ENCODE measurements at places on chromosomes 6 and 20.

GRCh38 chr20:14193885-14194284 lies 143.5 kb downstream of the FLRT3 start:
- no peak for DNase-seq

DNA sequence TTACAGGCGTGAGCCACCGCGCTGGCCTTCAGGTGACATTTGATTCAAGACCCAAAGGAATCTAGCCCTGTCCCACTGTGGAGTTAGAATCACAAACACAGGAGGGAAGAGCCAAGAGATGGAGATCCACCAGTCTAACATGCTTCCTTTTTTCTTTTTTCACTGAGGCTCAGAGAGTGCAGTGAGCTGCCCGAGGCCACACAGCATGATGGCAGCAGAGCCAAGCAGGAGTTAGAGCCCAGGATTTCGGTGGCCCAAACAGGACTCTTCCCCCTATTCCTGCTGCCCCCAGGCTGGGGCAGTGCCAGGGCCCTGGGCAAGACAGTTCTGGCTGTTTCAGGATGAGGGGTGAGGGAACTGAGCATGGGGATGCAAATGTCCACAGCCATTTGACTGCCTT lies 8.1 kb upstream of the SPDEF start:
- no peak for DNase-seq

DNA sequence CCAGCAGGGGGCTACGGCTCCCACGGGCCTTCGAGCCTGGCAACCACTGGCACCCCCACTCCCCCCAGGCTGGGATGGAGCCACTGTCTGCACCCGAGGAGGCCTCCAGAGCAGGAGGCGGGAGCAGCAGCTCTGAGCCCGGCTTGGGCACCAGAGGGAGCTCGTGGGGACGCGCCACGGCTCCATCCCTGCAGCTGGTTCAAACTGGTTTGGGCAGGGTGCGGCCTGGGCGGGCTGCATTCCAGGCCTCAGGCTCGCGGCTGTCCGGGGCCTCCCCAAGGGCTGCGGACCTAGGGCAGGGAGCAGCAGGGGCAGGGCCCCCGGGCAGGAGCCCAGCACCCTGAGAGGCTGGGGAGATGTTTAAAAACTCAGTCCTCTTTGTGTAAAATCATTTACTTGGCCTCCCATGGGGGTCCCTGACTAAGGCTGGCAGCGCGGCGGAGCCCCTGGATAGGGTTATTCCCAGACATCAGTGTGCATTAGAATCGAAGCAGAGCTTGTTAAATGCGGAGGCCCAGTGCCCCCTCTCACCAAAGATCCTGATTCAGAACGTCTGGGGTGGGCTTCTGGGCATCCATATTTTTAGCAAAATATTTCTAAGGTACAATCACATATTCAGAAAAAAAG lies 4.1 kb upstream of the BCAS4 start:
- peak; percentile 99 for DNase-seq

GRCh38 chr20:36128463-36129159 lies 25.9 kb upstream of the EPB41L1 start:
- DNase-seq: peak; percentile 55

- DNase-seq: peak; percentile 84
Measured at GRCh38 chr6:5030596-5031136, 26.8 kb upstream of the RPP40 start.

- no peak for DNase-seq
Measured at GRCh38 chr6:33958526-33959328, 154.9 kb upstream of the MLN start.

GRCh38 chr6:33744895-33745546 lies 1.7 kb downstream of the IP6K3 start:
- no peak for DNase-seq

DNA sequence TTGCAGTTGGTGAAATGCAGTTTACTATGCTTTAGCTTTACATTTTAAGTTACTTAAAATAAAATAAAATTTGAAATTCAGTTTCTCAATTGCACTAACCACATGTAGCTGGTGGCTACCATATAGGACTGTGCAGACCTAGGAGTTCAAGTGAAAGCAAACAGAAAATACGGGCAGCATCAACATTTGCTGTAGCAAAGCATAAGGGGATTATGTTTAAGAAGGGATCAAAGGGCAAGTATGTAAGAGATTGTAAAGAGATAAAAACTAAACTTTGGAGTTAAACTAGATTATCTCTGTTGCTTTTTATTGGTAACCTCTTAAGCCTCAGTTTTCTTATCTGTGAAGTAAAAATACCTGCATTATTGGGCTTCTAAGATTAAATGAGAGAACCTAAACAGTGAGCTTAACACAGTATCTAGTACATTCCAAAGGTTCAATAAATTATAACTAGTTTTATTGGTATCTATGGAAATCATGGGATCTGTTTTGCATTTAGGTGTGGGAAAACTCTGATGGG lies 81.2 kb downstream of the SPTLC3 start:
- no peak for DNase-seq

DNA sequence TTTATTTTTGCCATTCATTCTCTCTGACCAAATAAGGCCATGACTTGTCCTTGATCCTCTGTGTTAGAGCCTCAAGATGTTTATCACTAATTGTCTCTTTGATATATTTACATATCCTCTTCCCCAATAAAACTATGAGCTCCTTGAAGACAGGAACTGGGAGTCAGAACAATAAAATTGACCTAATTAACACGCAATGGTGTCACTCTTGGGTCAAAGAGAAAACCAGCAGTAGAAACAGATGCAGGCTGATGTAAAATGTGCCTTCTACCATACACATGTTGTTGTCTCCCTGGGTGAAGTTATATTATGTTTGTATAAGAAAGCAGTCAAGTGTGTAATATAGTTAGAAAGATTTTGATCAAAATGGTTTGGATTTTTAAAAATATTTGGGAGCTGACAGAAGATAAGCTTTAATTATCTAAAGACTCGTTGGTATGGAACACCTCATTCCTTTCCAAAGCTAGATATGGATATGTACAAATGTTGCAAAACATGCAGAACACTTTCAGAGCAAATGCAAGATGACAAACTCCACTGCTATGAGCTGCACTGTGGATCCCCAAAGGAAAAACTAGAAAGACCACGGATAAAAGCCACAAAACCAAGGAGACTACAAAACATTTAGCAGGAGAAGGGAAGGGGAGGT lies 109.7 kb upstream of the STMND1 start:
- no peak for DNase-seq

DNA sequence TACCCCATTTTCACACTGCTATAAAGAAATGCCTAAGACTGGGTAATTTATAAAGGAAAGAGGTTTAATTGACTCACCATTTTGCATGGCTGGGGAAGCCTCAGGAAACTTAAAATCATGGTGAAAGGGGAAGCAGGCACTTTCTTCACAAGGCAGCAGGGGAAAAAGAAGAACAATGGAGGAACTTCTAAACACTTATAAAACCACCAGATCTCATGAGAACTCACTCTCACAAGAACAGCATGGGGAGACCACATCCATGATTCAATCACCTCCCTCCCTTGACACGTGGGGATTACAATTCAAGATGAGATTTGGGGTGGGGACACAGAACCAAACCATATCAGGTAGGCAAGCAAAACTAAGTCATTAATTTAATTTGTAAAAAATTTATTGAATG lies 343.2 kb downstream of the FRK start:
- DNase-seq: no peak

DNA sequence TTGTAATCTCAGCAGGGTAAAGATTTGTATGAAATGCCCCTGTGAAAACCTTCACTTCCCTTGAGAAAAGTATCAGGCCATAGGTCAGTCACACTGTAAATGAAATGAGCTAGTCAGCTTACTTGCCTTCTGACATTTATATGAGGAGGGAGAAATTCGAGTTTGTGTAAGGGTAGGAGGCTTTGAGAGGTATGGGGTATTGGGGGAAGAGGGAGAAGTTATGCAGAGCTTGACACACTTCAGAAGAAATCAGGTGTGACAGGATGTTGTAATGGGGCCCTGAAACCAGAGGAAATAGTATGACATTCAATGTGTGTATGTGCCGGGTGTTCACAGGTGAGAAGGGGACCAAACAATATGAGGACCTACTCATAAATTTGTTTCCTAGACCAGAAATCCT lies 64.2 kb upstream of the CCN6 start:
- no peak for DNase-seq

DNA sequence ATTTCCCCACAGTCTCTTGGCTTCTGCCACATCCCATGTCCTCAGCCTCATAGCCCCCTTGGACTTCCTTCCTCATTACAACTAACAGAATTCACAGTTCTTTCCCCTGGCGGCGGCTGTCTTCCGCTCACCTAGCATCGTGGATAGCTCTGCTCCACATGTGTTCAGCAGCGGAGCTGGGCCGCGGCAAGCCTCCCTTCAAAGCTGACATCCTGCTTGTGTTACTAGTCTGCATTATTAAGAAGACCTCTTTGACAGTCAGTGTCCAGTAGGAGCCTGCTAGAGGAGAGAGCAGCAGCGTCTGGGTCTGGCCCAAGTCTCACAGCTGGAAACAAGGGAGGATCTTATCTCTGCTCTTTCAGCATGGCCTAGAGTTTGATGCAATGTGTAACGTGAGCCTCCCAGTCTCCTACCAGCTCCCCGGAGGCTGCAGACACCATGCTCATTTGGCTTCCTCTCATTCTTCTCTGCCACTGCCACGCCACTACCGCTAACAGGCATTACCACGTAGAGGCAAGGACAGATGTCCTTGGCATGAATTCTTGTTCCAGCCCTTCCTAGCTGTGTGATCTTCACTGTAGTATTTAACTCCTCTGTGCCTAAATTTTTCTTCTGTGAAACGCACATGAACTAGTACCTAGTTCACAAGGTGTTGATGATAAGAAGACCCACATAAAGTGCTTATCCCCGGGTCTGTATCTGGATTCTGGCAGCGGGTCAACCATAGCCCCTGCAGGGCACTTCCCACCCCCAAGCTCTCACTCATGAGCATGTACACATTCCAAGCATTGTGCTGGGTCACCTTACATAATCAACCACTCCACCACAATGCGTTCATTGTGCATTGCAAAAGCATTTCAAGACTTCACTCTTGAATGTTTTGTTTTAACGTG lies 107.1 kb upstream of the BACH2 start:
- peak; percentile 54 for DNase-seq

DNA sequence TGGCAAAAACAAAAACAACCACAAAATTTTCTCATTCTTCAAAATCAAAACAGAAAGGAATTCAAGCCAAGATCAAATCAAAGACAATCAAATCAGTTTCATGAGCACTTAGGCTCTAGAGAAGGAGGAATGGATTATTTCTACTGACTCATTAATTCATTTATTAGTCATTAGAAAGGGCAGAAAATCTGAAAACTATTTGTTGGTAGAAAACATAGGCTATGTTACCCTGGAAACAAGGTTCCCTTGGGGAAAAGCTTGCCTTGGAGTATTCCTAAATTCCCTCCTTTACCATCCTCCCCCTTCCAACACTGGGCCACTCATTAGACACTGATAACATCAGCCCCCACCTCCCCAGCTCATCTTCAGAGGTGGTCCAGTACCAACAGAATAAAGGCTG lies 17.5 kb downstream of the KIF16B start:
- DNase-seq: no peak

DNA sequence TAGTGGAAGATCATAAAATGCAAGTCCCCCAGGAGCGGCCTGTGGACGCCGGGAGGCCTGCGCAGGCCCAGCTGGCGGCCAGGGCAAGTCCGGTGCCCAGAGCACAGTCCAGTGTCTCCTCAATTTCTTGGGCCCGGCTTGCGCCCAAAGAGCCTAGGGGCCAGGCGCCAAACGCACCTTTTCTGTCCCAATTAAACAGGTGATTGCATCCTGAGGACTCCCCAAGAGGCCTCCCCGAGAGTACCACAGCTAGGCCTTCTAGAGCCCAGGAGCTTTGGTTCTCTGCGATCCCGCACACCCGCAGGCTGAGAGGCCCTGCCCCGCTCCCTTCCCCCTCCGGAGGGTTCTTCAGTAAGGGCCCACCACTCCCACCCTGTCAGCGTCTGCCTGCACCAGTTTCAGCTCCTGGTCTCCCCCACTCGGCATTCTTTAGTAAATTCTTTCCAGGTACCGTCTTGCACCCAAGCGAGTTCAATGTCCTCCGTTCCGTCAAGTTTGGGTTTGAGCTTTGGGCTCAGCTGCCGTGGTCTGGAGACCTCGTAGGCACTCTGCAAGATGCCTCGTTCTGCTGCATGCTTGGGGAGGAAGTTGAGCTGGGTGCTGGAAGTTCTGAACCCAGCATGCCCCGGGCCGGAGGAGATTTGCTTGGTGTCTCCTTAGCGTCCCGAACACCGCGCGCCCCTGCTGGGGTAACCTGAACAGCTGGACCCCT lies 3.9 kb upstream of the NKX2-2 start:
- DNase-seq: no peak

DNA sequence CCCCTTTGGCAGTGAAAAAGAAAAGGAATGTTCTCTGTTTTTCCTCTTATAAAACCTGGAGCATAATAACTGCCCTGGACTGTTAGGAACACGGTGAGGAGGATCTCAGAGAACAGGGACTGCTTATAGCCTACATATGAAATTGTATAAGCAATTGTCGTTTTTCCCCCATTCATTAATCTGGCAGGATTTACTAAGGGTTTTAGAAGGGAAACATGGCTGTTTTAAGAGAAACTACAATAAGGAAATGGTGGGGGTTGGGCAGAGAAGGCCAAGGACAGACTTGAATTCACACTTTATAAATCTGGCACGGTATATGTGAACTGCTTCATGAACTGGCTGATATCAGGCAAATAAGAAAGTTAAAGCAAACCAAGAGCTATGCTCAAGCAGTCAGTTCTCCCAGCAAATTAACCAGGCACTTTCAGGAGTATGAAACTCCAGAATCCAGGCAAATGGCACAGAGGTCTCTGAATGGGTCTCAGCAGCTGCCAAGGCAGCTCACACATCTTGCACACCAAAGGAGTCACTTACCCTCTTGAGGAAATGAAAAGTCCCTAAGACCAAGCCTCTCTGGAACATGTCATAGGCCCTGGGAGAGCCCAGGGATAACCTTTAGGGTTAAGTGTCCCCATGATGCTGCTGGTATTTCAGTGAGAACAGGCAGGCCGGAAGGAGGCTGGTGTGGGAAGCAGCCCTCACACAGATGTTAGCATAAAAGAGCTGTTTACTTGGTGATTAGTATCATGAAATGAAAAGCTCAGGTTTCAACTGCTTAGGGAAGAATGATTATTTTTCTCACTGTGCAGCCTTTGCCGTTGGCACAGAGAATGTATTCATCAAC lies 260.5 kb upstream of the MARCKS start:
- no peak for DNase-seq

GRCh38 chr6:155223646-155224451 lies 40.0 kb upstream of the CLDN20 start:
- DNase-seq: peak; percentile 57

DNA sequence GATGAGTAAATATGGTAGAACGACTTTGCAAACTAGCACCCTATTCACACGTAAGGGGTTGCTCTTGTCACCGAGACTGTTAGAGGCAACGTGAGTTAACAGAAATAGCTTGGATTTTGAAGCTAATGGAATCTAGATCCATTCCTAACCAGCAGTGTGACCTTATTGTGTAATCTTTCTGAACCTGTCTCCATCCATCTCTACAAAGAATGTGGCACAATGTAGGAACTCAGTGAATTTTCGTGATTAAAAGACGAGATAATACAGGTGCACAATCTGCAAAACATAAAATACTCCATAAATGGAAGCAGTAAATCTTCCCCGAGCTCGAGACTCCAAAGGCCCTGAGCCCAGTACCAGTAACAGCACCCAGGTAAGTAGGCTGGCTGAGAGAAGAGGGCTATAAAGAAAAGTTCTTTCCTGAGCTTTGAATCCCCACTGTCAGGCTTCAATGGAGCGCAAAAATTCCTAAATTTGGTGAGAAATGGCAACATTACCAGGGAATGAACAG lies 801 bp upstream of the KIFC1 start:
- no peak for DNase-seq

Measured in HTR-8/SVneo (cell line).